ENCODE measurements at places on chromosomes 3 and 15.

GRCh38 chr3:182848906-182849305 is 55.6 kb downstream of the ATP11B start:
- H3K4me3 ChIP-seq = no peak overlapping the region
- no peaks in the 10 kb centered on the region for H3K4me1 ChIP-seq
- H3K36me3 ChIP-seq = peaks cover 91% of the 10 kb centered on the region
- no peak overlapping the region for H3K27ac ChIP-seq
- no peaks in the 10 kb centered on the region for H3K27me3 ChIP-seq

- no peaks in the 10 kb centered on the region for H3K36me3 ChIP-seq
- no peaks in the 10 kb centered on the region for H3K4me1 ChIP-seq
- no peak overlapping the region for H3K27ac ChIP-seq
- no peak overlapping the region for H3K4me3 ChIP-seq
These were observed 711.6 kb downstream of the MECOM start for GRCh38 chr3:168951884-168952283.

DNA sequence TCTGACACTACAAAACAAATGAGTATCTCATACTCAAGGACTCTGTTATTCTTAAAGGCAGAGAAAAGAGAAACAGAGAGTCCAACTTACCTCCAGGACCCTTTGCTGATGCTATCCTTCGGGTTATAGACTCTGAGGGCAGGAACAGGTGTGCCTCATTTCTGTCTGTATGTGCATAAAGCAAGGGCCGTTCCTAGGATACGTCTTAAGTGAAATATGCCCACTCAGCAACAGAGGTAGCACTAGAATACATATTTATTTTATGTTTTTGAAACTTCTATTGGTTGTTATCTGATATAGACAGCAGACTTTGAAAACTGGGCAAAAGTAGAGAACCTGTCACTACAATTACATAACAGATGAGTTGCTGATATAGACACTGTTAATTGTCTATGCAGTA is 89.3 kb upstream of the CPNE4 start:
- no peak for DNase-seq
- H3K4me3 ChIP-seq = no peak overlapping the region
- H3K27me3 ChIP-seq = no peaks in the 10 kb centered on the region
- H3K4me1 ChIP-seq = no peaks in the 10 kb centered on the region

DNA sequence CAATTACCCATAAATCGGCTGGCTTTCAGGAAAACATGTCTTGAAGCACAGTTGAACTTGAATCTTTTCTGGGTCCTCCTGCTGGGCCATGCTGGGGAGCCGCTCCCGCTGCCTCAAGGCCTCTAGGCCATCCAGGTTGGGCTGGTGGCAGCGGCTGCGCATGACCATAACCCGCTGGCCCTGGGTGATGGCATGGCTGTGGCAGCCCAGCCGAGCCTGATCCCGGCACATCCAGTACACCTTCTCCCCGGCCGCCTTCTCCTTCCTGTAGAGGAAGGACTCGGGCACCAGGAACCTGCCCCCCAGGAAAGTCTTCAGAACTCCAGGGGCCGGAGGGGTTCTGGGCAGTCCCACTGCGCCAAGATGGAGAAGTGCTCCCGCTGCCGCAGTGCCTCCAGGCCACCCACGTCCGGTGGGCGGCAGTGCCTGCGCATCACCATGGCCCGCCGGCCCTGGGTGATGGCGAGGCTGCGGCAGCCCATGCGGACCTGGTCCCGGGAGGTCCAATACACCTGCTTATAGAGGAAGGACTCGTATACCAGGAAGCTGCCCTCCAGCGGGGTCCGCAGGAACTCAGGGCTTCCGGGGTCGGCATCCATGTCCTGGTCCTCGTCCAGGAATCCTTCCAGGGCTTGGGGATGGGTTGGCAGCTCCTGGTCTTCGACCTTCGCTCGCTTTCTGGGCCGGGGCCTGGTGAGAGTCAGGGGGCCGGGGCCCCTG is 84.3 kb upstream of the FXR1 start:
- no peaks in the 10 kb centered on the region for H3K27me3 ChIP-seq
- no peaks in the 10 kb centered on the region for H3K36me3 ChIP-seq
- DNase-seq = no peak
- H3K4me3 ChIP-seq = no peak overlapping the region

- no peak overlapping the region for H3K4me3 ChIP-seq
- no peak overlapping the region for H3K27ac ChIP-seq
- no peaks in the 10 kb centered on the region for H3K27me3 ChIP-seq
- H3K4me1 ChIP-seq = no peaks in the 10 kb centered on the region
- DNase-seq = no peak
These were observed 162.3 kb downstream of the GABRG3 start for GRCh38 chr15:27133249-27133648.

GRCh38 chr3:124033360-124034015 is 41.6 kb upstream of the ROPN1 start:
- DNase-seq = peak; percentile 66
- H3K27me3 ChIP-seq = peaks cover 18% of the 10 kb centered on the region
- H3K27ac ChIP-seq = peak within 1 kb of the TSS; percentile 65
- H3K4me3 ChIP-seq = peak within 1 kb of the TSS; percentile 68
- H3K4me1 ChIP-seq = peaks cover 9% of the 10 kb centered on the region

DNA sequence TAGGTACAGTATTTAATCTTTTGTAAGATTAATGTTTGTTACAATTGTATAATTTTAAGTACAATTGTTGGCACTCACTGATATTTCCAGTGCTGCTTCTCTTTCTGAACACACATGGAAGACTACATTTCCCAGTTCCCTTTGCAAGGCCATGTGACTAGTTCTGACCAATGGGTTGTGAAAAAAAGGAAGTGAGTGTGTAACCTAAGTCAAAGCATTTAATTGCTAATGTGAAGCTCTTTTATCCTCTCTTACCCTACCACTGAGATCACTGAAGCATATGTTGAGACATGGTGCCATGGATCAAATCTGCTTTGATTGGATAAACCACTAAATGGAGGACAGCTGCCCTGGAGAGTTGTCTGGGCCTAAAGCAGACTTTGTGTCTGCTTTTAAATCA is 83.9 kb upstream of the PLXND1 start:
- H3K27me3 ChIP-seq = no peaks in the 10 kb centered on the region
- DNase-seq = no peak

DNA sequence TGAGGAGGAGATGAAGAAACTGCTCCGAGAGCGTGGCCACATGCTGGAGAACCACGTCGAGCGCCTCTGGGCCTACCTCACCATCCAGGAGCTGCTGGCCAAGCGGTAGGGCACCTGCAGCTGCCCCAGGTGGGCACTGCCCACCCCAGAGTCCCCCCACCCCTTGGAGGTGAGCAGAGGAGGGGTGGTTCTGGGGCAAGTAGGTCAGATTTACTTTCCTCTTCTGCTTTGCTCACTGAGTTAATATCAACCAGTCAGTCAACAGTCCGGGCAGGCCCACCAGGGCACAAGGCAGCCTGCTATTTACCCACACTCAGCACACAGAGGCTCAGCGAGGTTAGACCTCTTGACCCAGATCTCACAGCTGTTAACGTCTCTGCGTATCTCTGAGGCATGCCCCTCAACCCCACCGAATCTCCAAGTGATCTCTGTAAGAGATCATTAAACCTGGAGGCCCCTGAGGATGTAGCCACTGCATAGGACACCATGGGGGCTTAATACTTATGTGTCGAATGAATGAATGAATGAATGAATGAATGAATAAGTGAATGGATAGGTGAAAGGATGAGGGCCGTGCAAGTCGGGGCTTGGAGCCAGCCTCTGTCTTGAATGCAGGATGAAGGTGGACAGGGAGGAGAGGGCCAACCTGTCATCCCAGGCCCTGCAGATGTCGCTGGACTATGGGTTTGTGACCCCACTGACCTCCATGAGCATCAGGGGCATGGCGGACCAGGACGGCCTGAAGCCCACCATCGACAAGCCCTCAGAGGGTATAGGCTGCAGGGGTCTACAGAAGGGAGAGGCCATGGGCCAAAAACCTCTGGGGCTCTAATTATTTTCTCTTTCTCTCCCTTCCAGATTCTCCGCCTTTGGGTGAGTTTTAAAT is 8.0 kb upstream of the ITIH3 start:
- H3K4me1 ChIP-seq = no peaks in the 10 kb centered on the region
- no peak overlapping the region for H3K4me3 ChIP-seq
- peak; percentile 46 for DNase-seq

DNA sequence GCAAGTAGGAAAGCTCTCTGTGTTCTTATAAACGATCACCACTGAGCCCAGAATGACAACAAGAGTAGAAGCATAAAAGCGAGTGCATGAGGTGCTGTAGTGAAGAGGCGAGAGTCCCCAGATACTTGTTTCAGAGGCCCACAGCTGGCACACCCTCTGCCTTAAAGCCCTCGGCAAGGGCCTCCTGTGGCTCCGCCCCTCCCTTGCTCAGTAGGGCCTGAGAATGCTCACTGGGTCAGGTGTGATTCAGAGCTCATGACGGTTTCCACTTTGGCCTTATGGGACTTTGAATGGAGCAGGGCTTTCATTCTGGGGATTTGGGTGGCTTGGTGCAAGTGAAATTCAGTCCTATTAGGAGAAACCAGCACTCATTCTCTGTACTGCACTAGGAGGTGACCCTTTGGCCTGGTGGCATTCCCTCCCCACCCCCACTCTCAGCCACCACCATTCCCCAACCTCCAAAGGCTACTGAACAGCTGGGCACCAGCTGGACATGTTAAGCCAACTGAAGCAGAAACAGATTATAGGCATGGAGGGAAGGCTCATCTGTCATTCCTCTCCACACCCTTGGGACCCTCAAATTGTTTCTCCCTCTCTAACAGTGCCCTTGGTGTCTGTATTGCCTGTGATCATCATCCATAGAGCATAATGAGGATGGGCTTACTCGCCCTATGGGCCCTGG is 109.6 kb upstream of the CTDSPL start:
- H3K36me3 ChIP-seq = peaks cover 22% of the 10 kb centered on the region
- H3K27me3 ChIP-seq = no peaks in the 10 kb centered on the region

DNA sequence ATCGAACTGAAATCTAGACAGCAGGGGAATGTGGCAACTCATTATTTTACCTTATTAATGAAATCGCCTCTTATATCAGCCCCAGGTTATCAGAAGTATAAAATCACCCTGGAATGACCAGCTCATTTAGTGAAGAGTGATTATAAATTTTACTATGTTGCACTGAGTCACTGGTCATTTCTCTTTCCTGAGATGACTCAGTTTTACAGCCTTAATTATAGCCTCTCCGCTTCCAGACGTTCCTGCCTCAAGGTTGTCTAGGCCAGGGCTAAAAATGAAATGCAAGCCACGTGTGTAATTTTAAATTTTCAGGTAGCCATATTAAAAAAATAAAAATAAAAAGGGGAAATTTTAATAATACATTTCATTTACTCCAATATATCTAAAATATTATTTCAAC is 33.3 kb downstream of the DET1 start:
- DNase-seq = no peak
- H3K4me3 ChIP-seq = no peak overlapping the region
- H3K4me1 ChIP-seq = no peaks in the 10 kb centered on the region

DNA sequence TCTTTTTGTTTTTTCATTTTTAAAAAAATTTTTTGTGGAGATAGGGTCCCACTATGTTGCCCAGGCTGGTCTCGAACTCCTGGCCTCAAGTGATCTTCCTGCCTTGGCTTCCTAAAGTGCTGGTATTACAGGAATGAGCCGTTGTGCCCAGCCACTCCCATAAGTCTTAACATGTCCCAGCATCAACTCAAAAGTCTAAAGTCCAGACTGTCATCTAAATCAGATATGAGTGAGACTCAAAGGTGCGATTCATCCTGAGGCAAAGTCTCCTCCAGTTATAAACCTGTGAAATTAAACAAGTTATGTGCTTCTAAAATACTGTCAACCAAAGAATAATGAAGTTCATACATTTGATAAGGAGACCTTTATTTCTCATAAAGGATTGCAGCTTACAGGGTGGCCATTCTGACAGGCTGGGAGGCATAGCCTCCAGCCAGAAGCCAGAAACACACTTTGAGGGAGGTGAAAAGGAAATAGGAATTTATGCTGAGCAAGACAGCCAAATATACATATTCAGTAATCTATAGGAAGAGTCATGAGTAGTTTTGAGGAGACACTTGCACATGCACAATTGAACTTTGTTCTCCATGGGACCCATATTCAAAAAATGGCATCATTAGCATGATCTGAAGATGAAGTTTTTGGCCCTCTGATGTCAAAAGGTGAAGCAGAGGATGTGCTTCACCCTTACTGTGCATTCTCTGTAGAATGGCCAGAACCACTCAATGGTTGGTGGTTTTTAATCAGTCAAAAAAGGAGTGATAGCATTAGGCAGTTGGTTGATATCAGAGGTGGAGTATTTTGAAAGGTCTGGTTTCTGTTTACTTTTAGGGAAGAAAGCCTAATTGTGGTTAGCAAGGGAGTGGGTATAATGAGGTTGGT is 11.0 kb upstream of the ZNF662 start:
- no peak overlapping the region for H3K4me3 ChIP-seq
- H3K27ac ChIP-seq = no peak overlapping the region
- H3K27me3 ChIP-seq = no peaks in the 10 kb centered on the region
- H3K36me3 ChIP-seq = no peaks in the 10 kb centered on the region

DNA sequence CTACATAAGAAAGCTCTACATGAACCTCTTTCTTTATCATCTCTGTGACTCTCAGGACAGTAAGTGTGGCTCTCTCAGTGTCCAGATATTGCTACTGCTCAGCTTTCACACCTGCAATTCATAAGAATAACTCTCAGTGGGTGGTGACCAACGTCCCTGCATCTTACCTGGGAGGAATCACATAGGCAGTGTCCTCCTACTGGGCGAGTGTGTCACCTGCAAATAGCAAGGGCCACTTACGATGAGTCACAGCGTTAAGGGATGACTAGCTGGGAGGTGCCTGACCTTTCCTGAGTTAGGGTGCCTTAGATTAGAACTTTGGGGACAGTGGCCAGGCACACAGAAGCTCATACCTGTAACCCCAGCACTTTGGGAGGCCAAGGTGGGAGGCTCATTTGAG is 90.8 kb upstream of the C3orf80 start:
- H3K27me3 ChIP-seq = no peaks in the 10 kb centered on the region
- no peak overlapping the region for H3K4me3 ChIP-seq
- H3K36me3 ChIP-seq = no peaks in the 10 kb centered on the region
- H3K27ac ChIP-seq = no peak overlapping the region
- no peak for DNase-seq
- peaks cover 9% of the 10 kb centered on the region for H3K4me1 ChIP-seq

- H3K36me3 ChIP-seq = no peaks in the 10 kb centered on the region
- peaks cover 40% of the 10 kb centered on the region for H3K27me3 ChIP-seq
- H3K27ac ChIP-seq = no peak overlapping the region
- DNase-seq = no peak
- no peak overlapping the region for H3K4me3 ChIP-seq
These were observed 3.8 kb upstream of the WNT7A start for GRCh38 chr3:13883681-13884080.
